CD8-positive, alpha-beta memory T cell (primary cell): ENCODE measurements at places on chromosomes 3 and 15.

- DNase-seq: no peak
Observed at GRCh38 chr3:8001712-8002111, 499.9 kb upstream of the LMCD1 start.

DNA sequence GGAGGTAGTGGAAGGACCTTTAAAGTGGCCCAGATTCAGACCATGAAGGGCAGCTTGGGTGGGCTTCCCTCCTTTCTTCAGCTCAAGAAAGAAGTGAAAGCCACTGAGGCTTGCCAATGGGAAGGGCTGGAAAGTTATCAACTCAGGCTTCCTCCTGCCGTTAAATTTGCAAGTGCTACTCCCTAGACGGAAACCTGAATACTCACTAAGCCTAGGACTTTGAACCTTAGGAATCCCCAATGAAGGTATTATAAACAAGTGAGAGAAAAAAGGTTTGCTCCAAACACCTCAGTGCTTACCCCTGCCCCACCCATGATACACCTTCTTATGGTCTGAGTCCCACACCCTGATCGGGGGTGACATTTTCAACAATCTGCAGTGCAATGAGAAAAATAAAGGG lies 396.4 kb downstream of the SHQ1 start:
- DNase-seq: no peak

- no peak for DNase-seq
Observed at GRCh38 chr3:171565481-171566058, 105.4 kb upstream of the TNIK start.

GRCh38 chr15:57994221-57995049 lies 71.1 kb downstream of the ALDH1A2 start:
- no peak for DNase-seq

- DNase-seq: no peak
Observed at GRCh38 chr15:60673918-60674558, 195.1 kb upstream of the ICE2 start.
